ENCODE measurements at places on chromosomes 6 and 20.

- no peak for DNase-seq
Observed at GRCh38 chr20:63567386-63568169, 6.5 kb downstream of the HELZ2 start.

DNA sequence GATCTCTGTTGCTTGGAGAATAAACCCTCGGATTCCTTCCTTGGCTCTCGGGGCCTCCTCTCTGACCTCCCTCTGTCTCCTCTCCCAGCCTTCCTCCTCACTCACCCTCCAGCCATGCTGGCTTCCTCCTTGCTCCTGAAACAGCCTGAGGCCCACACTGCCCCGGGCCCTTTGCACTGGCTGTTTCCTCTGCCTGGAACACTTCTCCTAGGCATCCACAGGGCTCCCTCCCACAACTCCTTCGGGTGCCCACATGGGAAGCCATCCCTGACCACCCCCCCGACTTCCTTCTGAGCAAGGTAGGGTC is 87.7 kb downstream of the CEBPB start:
- no peak for DNase-seq

GRCh38 chr6:51655517-51655916 is 431.9 kb downstream of the PKHD1 start:
- no peak for DNase-seq

DNA sequence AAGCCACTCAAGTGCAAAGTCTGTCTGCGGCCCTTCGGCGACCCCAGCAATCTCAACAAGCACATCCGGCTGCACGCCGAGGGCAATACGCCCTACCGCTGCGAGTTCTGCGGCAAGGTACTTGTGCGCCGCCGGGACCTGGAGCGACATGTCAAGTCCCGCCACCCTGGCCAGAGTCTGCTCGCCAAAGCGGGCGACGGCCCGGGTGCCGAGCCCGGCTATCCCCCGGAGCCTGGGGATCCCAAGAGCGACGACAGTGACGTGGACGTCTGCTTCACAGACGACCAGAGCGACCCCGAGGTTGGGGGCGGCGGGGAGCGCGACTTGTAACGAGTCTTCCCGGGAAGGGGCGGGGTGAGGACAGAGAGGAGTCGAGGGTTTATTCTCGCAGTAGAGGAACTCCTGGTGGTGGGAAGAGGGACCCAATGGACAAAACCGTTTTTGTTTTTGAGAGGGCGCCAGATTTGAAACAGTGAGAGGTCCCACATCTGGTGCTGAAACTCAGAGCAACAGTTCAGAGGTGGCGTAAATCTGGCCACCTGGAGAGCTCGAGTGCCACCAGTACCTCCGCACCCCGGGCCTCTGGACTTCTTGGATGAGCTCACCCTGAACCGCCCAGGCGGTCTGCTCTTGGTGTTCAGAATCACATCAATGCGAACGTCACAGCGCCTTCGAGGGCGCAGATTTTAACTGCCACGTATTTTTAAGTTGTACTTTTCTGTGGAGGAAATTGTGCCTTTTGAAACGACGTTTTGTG is 8.0 kb downstream of the PRDM13 start:
- no peak for DNase-seq

- DNase-seq: no peak
Observed at GRCh38 chr6:87641065-87641692, 51.2 kb downstream of the ORC3 start.

- peak; percentile 94 for DNase-seq
Observed at GRCh38 chr6:28863604-28864325, 60.0 kb downstream of the TRIM27 start.

GRCh38 chr20:40436011-40436410 is 253.0 kb downstream of the MAFB start:
- DNase-seq: no peak

DNA sequence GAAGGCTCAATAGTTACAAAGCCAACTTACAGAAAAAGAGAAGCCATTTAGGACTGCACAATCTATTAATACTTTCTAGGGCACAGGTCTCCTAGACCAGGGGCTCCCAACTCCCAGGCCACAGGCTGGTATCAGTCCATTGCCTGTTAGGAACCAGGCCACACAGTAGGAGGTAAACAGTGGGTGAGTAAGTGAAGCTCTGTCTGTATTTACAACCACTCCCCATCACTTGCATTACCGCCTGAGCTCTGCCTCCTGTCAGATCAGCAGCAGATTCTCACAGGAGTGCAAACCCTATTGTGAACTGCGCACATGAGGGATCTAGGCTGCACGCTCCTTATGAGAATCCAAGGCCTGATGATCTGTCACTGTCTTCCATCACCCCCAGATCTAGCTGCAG is 22.5 kb downstream of the TRAF3IP2 start:
- no peak for DNase-seq

- no peak for DNase-seq
Observed at GRCh38 chr20:41072915-41073314, 44.3 kb downstream of the TOP1 start.

DNA sequence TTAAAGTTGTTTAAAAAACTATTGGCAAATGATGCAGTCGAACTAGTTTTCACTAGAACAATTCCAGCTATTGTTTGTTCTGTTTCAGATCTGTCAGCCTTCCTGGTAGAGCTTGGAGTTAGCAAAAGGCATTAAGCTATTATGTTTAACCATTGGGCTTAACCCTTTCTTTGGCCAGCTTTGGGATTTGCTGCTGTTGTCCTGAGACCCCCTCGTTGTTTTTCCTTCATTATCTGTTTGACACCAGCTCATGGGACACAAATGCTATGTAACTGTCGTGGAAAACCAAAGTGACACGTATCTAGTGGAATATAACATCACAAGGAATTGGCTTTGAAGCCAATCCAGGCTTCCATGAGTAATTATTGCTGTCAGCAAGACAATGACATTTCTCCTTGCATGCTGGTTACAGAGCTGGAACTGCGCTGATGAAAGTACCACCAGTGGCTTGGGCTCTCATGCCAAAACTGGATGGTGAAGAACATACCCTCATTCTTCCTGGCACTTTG is 96.0 kb downstream of the EYA2 start:
- DNase-seq: no peak

- no peak for DNase-seq
Observed at GRCh38 chr6:46440141-46440540, 51.1 kb downstream of the RCAN2 start.

DNA sequence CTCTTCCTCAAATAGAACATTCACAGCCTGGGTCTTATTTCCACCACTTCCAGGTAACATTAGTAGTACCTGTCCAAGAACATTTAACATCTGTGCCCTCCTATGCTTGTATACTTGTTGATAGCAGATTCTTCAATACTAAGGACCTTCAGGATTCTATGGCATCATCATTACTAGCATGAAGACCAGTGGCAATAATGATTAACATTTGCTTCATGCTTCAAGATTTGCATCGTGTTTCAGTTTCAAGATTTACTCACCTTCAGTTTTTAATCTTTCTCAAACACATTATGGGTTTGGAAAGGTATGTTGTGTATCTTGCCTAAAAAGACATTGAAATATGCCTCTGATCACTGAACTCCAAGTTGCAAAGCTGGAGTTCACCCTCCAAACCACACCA is 412.8 kb upstream of the NRSN1 start:
- no peak for DNase-seq

DNA sequence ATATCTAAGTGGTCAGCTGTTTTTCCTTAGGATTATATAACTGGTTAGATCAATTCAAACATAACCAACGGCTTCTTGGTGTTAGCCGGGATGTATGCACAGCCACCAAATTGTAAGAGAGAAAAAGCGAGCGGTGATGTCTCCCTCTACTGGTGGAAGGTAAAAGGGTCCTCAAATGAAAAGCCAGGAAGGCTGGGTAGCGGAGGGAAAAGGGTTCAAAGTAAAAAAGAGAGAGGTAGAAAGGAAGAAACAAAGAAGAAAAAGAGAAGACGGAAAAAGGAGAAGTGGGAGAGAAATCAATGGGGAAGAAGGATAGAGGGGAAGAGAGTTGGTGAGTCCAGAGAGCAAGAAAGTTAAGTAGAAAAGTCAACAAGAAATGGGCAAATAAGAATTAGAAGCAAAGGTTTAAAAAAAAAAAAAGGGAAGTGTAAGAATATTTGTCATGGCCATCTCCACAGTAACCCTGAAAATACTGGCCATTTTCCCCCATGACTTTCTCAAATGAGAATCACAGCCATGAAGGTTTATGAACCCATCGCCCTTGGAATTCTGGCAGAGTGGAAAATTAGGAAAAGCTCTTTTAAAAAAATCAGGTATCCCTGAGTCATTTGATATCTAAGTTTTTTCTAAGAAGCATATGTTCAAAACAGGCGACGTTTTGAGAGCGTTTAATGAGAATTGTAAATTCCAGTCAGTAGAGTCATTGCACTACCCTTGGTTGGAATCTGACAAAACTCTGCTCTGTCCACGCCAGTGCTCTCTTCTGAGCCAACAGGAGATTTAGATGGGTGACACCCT is 155.6 kb upstream of the SNX9 start:
- peak; percentile 51 for DNase-seq

DNA sequence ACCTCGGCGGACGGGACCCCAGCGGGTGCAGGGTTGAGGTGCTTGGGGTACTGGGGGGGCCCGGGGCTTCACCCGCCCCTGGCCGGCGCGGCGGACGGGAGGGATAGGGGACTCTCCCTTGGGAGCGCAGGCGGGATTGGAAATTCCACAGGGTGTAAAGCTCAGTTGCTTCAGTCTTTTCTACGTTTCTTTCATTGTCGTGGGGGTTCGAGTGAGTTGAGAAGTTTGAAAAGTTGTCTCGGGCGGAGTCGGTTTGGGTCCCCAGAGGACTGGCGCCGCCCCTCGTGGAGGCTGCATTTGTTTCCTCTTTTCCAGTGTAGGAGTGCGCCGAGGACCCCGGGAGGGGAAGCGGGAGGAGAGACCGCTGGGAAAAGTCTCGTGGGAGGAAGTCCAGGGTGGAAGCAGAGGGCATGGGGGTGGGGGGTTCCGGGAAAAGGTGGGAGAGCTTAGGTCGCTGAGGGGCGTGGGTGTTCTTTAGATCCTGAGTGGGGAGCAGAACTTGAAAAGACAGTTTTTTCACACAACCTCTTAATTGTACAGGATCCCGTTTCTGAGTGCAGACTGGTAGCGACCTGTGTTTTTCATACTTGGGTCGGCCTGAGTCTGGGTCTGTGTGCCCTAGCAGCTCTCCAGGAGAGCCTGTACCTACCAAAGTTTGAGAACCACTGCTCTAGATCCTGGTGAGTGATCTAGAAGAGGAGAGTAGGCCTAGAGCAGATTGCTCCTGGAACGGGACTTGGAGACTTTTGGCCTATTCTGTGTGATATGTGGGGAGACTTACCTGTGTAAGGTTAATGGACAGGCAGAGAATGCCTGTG is 495 bp downstream of the FAM83B start:
- no peak for DNase-seq

DNA sequence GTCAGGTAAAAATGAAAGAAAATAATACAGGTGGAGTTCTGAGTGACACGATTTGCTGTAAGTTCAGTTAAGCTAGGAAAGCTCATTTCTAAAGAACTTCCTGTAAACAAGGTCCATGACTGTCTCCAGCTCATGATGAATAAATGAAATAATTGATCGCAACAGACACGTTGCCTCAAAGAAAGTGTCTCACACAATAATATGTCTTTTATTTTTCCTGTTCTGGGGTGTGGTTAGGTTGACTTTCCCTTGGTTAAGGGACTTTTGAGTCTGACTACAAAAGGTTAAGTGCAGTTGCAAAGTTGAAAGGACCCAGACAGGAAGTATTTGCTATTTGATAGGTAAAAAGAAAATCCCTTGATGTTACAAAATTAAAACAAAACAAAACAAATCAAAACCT is 304.2 kb upstream of the PRDM1 start:
- no peak for DNase-seq

DNA sequence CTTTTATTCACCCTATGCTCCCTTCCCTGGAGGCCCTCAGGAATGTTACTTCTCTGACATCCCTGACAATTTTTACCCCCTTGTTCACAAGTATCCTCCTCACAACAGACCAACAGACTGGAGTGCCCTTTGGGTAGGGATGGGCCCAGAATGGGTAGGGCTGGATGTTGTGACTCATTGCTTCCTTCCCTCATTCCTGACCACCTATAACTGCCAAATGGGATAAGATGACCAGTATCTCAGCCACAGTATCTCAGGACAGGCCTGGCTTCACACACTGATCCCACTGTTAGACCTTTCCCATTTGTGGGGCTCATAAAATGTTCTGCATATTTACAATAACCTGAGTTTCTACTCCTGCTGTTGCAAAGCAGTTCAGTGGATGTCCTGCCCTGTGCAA is 223.0 kb upstream of the LRFN2 start:
- no peak for DNase-seq

GRCh38 chr6:113365191-113365590 is 492.0 kb upstream of the MARCKS start:
- no peak for DNase-seq

GRCh38 chr6:133208183-133208755 is 32.9 kb upstream of the EYA4 start:
- no peak for DNase-seq

DNA sequence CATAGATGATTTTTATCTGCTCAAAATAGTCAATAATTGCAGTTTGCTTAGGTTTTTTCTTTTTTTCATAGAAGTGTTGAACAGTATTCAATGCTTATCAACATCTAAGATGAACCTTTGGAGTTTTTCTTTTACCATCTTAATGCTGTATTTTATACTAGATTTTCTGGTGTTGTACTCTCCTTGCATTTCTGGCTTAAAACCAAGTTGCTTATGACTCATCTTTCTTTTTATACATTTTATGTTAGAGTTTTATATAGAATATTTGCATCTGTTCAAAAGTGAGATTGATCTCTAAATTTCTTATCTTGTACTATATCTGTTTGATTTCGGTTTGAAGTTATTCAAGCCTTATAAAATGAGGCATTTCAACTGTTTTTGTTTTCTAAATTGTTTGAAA is 232.5 kb downstream of the RFPL4B start:
- no peak for DNase-seq

DNA sequence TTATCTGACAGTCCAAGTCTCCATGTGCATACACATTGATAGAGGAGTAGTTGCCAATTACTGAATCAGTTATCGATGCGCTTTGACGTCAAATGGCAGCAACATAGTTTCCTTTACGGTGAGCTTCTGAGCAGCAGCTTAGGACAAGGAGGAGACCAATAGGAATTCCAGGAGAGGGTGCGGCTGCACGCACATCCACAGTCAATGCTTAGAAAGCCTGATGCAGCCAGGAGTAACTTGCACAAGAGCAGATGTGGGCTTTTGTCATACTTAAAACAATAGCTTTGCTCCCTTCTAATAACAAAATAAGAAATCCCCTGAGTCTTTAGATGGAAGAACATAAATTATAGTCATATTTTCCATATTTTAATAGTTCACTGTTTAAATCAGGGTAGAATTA is 442.1 kb downstream of the BCKDHB start:
- DNase-seq: no peak

- no peak for DNase-seq
Observed at GRCh38 chr6:116066789-116067188, 6.1 kb upstream of the FRK start.
